ENCODE measurements at places on chromosomes 2 and 18.
A peak's percentile ranks its signal among the peaks of the same experiment; 100 is the strongest.

DNA sequence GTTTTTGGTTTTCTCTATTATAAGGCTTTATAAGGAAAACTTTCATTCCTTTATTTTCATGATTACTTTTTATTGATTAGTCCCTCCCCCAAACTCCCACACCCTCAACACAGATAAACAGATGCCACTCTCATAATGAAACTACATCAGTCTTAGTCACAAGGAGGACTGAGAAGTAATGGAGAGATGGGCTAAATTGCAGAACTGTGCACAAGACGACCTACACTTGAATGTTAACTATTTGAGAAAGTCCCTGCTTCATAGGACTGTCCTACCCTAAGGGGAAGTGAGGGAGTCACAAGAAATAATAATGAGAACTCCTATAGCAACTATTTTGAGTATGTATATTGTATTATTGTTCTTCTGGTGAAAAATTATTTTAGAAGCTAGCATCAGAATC, 360.8 kb downstream of the RBM43 start:
- DNase-seq, result no peak

DNA sequence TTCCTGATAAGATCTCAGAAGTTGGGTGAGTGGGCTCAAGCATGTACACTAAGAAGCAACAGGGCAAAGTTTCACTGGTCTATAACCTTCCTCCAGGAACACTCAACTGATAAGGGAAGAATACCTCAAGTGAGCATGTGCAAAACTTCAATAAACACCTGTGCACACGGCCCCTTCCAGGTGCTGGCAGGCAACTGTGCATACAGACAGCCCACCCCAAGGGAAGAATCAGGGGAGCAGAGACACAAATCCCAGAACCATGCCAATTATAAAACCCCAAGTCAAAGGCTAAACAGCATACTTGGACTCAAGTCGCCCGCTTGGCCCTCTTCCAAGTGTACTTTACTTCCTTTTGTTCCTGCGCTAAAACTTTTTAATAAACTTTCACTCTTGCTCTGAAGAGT, 85.9 kb upstream of the RTN4 start:
- no peak for DNase-seq

- DNase-seq, result no peak
Measured at GRCh38 chr2:85997017-85997970, 108.4 kb downstream of the POLR1A start.

DNA sequence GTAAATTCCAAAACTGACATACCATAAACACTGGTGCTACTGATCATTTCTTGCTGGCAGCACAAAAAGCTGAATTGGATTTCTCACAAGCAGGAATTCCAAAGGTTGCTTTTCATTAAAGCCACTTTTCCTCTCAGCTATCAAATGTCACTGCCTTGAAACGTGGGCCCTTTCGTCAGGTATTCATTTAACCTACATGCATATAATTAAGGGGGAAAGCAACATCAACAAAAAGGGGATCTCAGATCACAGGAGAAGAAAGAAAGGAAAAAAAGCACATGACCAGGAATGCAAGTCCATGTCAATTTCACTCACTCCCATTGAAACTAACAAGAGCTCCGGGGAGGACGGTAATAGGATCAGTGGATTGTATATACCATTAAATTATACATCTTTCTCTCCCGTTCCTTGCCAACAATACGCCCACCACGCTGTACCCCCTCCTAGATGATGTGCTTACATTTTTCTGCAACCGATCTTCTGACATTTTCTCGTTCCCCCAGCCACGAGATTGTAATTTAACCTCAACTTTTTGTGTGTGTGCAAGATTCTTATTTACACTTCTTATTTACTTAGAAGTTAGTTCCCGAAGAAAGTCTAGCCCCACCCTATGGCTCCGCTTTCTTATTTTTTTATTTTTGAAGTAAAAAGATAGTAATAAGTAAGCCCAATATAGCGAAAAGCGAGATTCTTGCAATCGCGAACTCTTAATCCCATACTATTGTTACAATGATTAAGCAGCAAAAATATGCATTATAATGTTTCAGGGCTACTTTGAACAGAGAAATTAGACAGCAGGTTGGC, 725 bp downstream of the FIGN start:
- DNase-seq, result no peak

DNA sequence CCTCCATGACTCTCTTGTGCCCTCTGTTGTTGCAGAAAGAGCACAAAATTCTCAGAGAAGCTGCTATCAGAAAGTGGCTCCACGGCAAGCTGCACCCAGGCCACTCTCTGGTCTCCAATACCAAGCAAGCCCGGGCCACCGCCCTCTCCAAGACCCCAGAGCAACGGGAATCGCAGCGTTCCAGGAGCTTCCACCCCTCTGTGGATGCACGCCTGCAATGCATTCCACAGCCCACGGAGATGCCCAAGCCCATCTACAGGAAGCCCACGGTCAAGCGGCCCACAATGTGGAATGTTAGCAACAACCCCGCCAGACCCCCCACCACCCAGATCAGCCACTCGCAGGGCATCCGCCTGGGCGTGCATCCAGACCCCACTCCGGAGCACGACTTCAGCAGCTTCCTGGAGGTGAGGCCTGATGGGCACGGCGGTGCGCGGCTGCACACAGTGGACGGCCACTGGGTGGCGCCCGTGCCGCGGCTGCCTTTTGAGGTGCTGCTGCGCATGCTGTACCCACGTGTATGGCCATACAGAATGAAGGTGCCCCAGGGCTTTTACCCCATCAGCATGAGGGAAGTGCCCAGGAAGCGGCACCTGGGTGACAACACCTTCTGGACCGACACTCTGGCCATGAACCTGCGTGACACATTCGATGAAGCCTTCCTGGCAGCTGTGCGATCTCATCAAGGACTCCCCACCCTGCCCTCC, 6.3 kb downstream of the ANKRD53 start:
- DNase-seq, result peak; percentile 77

GRCh38 chr18:61817086-61817485, 75.7 kb downstream of the RNF152 start:
- DNase-seq, result no peak

GRCh38 chr18:57802213-57803102, 657 bp downstream of the ATP8B1 start:
- no peak for DNase-seq

DNA sequence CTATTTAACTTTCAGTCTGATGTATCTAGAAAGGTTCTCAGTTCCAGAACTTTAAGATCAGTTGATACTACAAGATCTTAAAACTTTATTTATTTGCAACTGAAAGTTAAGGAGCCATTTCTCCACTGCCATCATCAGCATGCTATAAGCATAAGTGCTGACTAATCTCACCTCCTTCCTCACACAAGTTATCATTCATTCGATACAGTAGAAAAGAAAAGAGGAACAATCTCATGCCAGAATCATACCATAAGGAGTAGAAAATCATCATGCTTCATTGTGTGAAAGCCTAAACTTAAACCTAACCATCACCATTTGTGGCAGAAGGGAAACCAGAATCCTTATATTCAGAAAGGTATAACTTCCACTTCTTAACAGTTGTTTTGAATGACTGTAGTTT, 176.6 kb upstream of the NRXN1 start:
- DNase-seq, result no peak

- no peak for DNase-seq
Measured at GRCh38 chr2:235515364-235515742, 21.5 kb downstream of the AGAP1 start.

- DNase-seq, result no peak
Measured at GRCh38 chr2:38065502-38066135, 10.3 kb downstream of the CYP1B1 start.

DNA sequence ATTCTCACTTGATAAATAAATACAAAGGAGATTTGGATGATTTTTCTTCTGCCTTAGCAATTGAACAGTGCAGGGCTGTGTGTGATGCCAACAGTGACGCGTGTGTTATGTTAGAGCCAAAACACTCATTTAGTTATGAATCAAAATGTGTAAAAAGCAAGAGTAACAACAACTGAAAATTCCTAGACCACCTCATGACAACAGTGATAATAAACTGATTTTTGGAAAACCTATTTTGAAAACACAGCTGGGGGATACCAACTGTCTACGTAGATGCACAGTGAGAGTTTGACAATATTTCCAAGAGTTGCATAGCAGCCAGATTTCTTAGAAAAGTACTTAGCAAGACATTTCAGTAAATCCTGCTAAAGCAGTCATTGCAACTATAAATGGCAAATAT, 323.9 kb downstream of the GALR1 start:
- no peak for DNase-seq

GRCh38 chr2:39606585-39606984, 59.1 kb upstream of the TMEM178A start:
- no peak for DNase-seq

DNA sequence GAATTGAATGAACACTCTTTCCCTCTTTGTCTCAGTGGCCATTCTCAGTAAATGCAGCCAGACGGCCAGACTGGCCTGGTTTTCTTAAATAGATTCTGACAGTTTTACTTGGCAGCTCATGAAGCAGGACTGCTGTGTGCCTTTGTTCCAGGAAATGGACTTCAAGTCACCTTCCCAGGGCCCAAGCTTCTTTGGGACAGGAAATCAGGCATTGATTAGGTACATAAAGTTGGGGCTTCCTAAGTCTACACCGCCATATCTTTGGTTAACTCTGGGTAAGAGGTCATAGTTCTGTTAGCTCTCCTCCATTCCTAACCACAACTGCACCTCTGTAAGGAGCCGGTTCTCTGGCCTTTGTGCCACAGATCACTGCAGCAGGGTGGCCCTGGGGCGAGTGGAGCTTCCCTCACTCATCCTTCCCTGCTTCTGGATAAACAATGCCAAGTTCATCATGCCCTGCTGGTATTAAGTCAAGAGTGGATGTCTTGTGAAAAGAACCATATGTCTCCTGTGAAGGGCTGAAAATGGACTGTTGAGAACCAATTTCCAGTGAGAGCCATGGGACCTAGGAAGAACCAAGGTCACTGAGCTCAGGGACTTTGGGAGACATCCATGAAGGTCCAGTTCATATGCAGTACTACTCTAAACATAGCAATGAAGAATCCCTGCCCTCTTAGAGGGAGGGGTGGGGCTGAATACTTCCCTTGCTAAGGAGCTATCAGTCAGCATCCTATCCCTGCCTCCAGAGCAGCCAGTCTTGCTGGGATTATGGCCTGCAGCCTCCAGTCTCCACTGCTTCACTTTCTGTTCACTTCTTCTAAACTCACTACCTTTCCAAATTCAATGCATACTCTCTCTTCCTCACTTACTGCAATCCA, 122.6 kb upstream of the XPO1 start:
- no peak for DNase-seq

GRCh38 chr2:110101901-110102803, 13.5 kb downstream of the MALL start:
- no peak for DNase-seq

DNA sequence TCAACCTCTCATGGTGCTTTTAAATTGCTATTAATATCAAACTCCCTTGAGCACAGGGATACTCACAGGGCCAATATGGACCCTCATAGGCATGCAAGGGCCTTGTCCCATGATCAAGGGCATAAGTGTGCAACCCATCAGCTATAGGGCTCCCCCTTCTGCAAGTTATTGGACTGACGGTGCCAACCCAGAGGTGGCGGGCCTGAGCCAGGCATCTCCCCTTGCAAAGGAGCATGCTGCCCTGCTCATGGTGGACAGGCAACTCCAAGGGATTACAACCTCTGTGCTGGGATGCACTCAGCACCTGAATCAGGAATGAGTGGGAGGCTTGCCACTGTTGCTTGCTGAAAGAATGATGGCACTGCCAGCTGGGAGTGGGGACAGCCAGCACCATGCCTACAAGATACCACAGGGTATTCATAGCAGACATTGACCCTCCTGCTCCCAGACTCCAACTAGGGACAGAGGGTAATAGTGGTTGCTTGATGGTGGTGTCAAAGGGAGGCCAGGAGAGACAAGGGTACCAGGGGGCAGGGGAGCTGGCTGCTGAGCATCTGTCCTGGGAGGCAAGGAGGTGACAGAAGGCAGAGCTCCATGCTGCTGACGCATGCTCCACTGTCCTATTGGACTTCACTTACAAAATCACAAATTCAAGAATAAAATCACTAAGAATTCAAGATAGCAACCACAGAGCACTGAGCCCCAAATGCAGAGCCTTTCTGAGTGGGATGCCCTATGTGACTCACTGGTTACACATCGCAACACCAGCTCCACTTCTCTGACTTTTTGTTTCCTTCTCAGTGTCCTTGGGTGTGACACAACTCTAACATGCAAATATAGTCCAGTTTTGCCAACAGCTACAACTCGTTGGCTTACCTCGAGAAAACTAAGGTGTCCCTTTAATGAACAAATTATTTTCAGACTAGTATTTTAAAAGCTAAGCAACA, 157.1 kb upstream of the CCDC150 start:
- DNase-seq, result no peak

GRCh38 chr2:84494070-84494469, 22.2 kb upstream of the DNAH6 start:
- DNase-seq, result no peak

- DNase-seq, result no peak
Measured at GRCh38 chr18:34126121-34126520, 98.6 kb downstream of the NOL4 start.

DNA sequence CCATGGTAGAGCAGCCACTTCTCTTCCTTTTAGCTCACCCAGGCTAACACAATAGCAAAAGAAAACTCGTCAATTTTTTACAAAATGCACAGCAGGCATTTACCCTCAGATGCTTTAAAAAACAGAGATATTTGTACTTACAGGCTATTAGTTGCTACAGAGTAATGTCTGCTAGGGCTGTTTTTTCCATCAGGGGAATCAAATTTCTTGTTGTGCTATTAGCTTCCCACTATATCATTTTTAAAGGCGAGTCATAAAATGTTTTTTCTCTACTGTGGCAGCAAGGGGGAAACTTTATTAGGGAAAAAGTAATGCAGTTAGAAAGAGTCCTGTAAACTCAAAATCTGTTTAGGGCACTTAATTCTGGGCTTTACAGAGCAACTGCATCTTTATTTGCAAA, 277.9 kb upstream of the THSD7B start:
- no peak for DNase-seq

- no peak for DNase-seq
Measured at GRCh38 chr2:148667113-148667836, 22.7 kb downstream of the EPC2 start.

GRCh38 chr2:186130748-186131641, 355.1 kb upstream of the ZC3H15 start:
- no peak for DNase-seq

- DNase-seq, result no peak
Measured at GRCh38 chr18:57801761-57802212, 1.3 kb downstream of the ATP8B1 start.

DNA sequence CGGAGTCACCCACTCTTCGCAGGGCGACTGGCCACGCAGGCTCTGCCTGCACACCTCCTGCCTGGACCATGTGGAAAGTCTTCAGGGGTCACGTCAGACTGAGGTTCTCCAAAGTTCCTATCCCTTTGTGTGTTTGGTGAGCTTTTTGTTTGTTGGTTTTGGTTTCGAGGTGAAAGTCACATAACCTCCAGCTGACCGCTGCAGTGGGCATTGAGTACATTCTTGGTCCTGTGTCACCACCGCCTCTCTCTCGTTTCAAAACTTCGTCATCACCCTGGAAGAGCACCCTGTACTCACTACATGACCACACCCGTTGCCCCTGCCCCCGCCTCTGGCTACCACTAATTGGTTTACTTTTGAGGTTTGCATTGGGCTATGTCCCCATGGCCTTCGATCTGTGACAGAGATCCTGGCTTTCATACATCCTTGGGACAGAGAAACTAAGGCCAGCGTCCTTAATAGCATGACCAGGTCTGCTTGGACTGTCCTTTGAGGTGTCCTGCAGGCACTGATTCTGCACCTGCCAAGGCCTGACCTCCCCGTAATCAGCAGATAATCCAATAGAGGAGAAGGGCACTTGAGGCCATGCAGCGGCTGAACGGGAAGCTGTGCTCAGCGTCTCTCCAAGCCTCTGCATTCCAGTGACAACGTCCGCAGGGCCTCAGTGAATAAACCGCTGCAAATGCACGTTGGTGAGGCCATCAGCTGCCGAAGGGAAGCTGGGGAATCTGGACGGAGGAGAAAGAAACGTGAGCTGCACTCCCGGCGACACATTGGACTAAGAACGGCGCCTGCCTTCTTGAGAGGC, 46.8 kb downstream of the SH3BP4 start:
- DNase-seq, result no peak
